ENCODE measurements at places on chromosomes 3 and 15.

GRCh38 chr15:64619880-64620839 lies 155.2 kb downstream of the RBPMS2 start:
- no peak for DNase-seq

- DNase-seq: no peak
Measured at GRCh38 chr15:92328207-92328606, 65.5 kb upstream of the ST8SIA2 start.

DNA sequence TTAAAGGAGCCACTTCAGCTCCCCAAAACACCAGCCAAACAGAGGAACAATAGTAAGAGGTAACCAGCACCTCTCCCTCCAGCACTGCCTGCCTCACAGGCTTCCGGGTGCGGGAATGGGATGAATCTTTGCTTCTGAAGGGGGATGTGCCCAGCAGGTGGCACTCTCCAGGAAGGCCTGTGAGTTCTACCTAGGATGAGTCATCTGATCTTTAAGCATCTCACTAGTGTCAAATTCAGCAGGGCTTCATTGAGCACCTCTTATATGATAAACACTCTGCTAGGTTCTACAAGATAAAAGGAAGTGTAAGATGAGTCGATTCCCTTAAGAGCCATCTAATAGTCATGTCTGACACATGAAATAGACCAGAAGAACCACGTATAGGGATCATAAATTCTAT lies 237.4 kb upstream of the UMPS start:
- DNase-seq: no peak

DNA sequence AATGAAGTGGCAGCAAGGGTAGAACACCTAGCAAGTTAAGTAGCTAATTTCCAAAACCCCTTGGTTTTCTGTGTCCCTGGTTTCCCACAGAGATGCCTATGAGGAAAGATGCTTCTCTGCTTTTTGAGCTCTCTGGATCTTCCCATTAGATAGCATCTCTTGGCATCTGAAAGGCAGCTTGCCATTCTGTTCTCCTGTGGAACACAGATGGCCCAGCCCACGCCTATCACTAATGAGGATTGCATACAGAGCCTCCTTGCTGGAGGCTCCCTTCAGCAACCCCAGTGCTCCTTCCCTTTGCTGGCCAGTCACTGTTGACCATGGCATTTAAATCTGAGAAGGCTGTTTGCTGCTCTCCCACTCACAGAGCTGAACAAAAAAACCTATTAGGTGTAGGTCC lies 34.4 kb upstream of the ETV5 start:
- DNase-seq: no peak

DNA sequence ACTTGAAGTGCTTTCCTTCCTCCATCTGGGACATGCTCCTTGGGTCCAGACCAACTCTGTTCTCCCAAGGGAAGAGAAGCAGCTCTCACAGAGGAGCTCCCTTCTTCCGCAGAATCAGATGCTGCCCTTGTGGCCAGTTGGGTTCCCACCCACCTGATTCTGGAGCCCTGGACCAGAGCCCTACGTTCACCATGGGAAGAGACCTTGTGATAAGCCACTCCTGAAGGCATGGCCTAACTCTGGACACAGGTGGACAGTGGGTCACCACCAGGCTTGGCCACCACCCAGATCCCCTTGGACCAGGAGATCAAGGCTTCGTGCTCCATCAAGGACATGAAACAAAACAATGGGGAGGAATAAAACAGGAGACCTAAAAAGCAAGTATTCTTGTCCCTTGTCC lies 172.2 kb downstream of the RPLP1 start:
- no peak for DNase-seq

DNA sequence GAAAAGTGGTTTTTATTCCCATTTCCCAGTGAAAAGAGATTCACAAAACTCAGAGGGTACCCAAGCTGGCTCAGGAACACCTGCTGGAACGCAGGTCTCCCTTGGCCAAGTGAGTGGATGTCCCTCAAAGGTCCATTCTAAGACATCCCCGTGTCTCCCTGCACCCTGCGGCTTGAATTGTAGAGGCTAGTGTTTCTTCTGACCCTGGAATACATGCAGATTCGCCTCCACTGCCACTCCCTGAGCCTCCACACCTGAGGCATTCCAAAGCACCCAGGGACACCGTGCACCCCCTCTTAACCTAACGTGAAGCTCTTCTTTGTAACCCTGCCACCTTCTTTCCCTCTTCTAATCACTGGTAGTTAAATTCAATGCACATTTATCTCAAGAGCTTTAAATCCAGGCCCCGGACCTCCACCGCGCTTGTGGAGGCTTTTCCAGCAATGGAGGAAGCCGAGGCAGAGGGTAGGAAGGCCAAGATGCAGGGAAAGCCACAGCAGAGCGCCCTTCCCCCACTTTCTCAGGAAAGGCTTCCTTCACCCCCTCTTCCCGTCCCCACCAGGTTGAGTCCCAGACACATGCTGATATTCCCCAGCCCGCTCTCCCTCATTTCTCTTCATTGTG lies 590 bp upstream of the ITGA11 start:
- DNase-seq: no peak
